ENCODE measurements at places on chromosomes 4 and X.

GRCh38 chr4:108119199-108119800 is 49.4 kb downstream of the LEF1 start:
- H3K4me1 ChIP-seq = peaks cover 3% of the 10 kb centered on the region
- H3K27ac ChIP-seq = no peak overlapping the region
- no peaks in the 10 kb centered on the region for H3K36me3 ChIP-seq
- no peaks in the 10 kb centered on the region for H3K27me3 ChIP-seq
- no peak overlapping the region for H3K4me3 ChIP-seq
- no peak for DNase-seq

DNA sequence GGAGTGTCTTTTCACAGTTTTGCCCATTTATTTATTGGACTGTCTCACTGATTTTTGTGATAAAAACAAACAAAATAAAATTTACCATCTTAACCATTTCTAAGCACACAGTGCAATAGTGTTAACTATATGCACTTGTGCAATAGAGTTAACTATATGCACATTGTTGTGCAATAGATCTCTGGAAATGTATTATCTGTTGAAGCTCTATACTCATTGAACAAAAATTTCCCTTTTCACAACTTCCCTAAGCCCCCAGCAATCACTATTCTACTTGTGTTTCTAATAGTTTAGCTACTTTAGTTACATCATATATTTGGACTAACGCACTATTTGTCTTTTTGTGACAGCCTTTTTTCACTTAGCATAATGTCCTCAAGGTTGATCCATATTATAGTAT is 59.7 kb upstream of the BEX4 start:
- H3K27me3 ChIP-seq = no peaks in the 10 kb centered on the region
- no peaks in the 10 kb centered on the region for H3K4me1 ChIP-seq
- no peaks in the 10 kb centered on the region for H3K36me3 ChIP-seq
- no peak overlapping the region for H3K27ac ChIP-seq
- DNase-seq = no peak

GRCh38 chr4:15378493-15378892 is 49.3 kb upstream of the C1QTNF7 start:
- H3K4me3 ChIP-seq = no peak overlapping the region
- DNase-seq = no peak

DNA sequence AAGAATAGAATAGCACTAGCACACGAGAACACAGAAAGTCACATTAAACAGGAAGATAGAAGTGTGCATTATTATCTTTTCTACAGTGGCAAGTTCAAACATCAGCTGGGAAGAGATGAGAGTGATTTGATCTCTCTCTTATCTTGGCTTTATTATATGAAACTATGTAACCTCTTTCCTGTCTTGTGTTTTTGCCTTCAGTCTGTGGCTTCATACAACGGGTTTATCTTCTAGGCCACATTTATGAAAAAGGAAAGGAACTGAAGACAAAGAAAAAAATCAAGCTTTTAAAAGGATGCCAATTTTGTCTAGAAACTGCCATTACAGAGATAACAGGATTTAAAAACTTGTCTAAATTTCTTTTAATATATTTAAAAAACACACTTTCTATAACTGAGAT is 983.6 kb downstream of the RPA4 start:
- no peak overlapping the region for H3K4me3 ChIP-seq
- no peak for DNase-seq
- no peaks in the 10 kb centered on the region for H3K36me3 ChIP-seq
- no peaks in the 10 kb centered on the region for H3K4me1 ChIP-seq
- H3K27me3 ChIP-seq = no peaks in the 10 kb centered on the region

- H3K27me3 ChIP-seq = no peaks in the 10 kb centered on the region
- no peak for DNase-seq
- no peak overlapping the region for H3K27ac ChIP-seq
Measured at GRCh38 chr4:66123831-66124413, 453.6 kb upstream of the EPHA5 start.

DNA sequence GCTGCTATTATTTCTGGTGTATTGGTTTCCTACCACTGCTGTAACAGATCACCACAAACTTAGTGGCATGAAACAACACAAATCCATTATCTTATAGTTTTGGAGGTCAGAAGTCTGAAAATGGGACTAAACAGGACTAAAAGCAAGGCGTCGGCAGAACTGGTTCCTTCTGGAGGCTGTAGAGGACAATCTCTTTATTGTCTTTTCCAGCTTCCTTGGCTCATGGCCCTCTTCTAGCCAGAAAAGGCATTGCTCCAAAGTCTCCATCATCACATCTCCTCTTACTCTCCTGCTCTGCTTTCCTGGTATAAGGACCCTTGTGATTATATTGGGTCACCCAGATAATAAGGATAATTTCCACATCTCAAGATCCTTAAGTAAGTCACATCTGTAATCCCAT is 121.9 kb downstream of the CLCN4 start:
- H3K27ac ChIP-seq = no peak overlapping the region
- H3K4me3 ChIP-seq = no peak overlapping the region
- no peak for DNase-seq
- H3K4me1 ChIP-seq = no peaks in the 10 kb centered on the region

DNA sequence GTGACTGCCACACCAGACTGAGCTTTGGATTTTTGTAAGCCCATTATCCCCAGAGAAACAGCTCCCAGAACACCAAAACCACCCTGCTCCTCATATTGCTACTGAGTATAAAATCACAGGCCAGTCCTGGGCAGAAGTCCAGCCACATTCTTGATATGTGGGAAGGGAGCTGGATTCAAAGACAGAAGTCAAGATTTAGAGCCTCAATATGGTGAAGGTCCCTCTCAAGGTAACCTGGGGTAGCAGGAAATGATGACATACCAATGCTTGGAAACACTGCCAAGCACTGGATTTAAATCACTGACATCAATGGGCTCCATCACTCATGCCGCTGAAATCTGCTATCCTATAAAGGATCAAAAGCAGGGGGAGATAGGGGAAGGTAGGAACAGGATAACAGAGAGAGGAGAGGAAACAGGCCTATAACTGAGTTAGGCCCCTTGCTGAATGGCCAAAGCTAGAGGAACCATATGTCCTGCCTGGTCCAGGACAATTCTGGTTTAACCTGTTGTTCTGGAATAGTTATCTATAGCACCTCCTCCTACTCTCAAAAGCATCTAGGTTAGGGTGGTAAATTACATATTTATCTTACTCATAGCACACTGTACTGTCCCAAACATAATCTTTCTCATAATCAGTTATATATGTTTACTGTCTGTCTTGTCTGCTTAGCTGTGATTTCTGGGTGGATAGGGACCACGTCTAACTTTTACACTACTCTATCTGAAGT is 83.7 kb upstream of the NHS start:
- H3K36me3 ChIP-seq = no peaks in the 10 kb centered on the region
- no peak for DNase-seq
- H3K4me3 ChIP-seq = no peak overlapping the region
- no peaks in the 10 kb centered on the region for H3K27me3 ChIP-seq
- H3K4me1 ChIP-seq = no peaks in the 10 kb centered on the region

- no peaks in the 10 kb centered on the region for H3K27me3 ChIP-seq
- DNase-seq = no peak
- no peaks in the 10 kb centered on the region for H3K36me3 ChIP-seq
- no peak overlapping the region for H3K4me3 ChIP-seq
- no peaks in the 10 kb centered on the region for H3K4me1 ChIP-seq
Measured at GRCh38 chr4:178480105-178480504, 1037.9 kb upstream of the AGA start.

DNA sequence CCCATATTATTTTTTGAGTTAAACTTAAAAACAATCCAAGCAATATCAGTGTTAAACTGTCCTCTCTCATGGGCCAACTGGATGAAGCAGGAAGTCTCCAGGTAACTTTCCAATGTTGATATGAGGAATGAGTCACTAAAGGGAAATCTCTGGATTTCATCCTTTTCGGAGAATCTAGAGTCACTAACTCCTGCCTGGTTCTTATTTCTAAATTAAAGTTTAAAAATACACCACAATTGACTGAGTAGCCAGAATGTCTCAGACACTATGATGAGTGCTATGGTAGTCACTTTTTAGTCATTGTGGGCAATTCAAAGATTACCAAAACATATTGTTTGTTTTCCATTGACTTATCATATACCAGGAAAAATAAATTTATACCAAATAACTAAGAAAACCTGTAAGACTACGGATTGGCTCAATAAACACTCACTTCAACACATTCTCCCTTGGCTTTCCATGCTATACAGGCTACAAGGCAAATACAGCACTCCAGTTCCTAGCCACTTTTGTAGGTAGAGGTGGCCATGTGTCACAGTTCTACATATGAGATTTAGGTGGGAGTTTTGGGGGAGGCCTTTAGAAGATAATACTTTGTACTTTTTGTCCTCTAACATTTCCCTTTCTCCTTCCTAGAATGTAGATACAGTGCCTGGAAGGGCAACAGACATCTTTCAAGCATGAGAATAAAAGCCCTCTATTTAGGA is 8.6 kb downstream of the SLC9B2 start:
- H3K27ac ChIP-seq = no peak overlapping the region
- H3K27me3 ChIP-seq = no peaks in the 10 kb centered on the region
- H3K36me3 ChIP-seq = no peaks in the 10 kb centered on the region
- no peaks in the 10 kb centered on the region for H3K4me1 ChIP-seq

- no peak overlapping the region for H3K27ac ChIP-seq
- peak; percentile 88 for DNase-seq
- no peaks in the 10 kb centered on the region for H3K36me3 ChIP-seq
- H3K27me3 ChIP-seq = peaks cover 4% of the 10 kb centered on the region
- H3K4me1 ChIP-seq = peaks cover 28% of the 10 kb centered on the region
Measured at GRCh38 chr4:57190601-57191481, 80.7 kb upstream of the IGFBP7 start.

- no peaks in the 10 kb centered on the region for H3K36me3 ChIP-seq
- H3K4me3 ChIP-seq = no peak overlapping the region
- no peak overlapping the region for H3K27ac ChIP-seq
- H3K4me1 ChIP-seq = peaks cover 4% of the 10 kb centered on the region
- no peak for DNase-seq
Measured at GRCh38 chr4:18869166-18869565, 847.6 kb upstream of the LCORL start.

DNA sequence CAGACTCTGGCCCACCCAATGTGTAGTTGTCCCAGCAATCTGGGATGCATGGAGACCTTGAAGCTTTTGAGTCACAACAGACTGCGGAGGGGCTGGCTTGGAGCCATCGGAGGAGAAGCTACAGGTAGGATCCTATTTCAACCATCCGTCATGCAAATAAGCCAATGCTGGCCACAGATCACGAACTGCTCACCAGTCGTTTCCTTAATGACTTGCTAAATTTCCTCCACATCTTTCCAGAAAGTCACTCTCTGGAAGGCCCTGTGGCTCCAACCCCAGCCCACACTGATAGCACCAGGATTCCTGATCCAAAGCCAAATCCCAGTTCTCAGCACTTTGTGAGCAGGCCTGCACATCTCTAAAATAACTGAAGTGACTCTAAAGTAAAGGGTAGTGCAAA is 321.3 kb downstream of the RAB28 start:
- H3K27ac ChIP-seq = no peak overlapping the region
- no peak for DNase-seq
- no peaks in the 10 kb centered on the region for H3K27me3 ChIP-seq
- H3K4me1 ChIP-seq = no peaks in the 10 kb centered on the region
- no peak overlapping the region for H3K4me3 ChIP-seq

- no peaks in the 10 kb centered on the region for H3K4me1 ChIP-seq
- no peak overlapping the region for H3K27ac ChIP-seq
- H3K27me3 ChIP-seq = no peaks in the 10 kb centered on the region
- no peaks in the 10 kb centered on the region for H3K36me3 ChIP-seq
Measured at GRCh38 chr4:171031338-171031737, 781.9 kb upstream of the GALNTL6 start.

- no peaks in the 10 kb centered on the region for H3K27me3 ChIP-seq
- DNase-seq = no peak
- no peaks in the 10 kb centered on the region for H3K4me1 ChIP-seq
- no peak overlapping the region for H3K27ac ChIP-seq
Measured at GRCh38 chr4:152063621-152064240, 302.9 kb upstream of the GATB start.

GRCh38 chr4:156738766-156739165 is 232.8 kb downstream of the PDGFC start:
- H3K36me3 ChIP-seq = no peaks in the 10 kb centered on the region
- no peak for DNase-seq
- H3K27me3 ChIP-seq = no peaks in the 10 kb centered on the region

GRCh38 chr4:165763640-165764039 is 109.4 kb upstream of the TLL1 start:
- DNase-seq = no peak
- no peaks in the 10 kb centered on the region for H3K4me1 ChIP-seq
- no peak overlapping the region for H3K27ac ChIP-seq
- no peaks in the 10 kb centered on the region for H3K36me3 ChIP-seq

DNA sequence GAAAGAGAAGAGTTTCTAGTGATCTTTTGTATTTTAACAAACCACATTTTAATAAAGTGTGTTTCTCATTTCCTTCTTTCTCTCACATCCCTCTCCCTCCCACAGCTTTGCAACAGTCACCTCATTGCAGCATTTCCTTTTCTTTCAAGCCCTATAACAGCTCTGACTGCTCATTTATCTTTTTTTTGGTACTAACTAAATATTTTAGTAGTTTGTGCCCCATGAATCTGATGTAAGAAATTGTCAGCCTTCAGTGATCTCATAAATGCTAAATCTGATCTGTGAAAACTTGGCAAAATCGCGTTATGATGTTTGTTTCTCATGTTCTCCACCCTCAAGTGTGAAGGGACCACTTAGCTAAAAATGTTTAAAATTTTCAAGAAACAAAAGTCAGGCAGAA is 258.5 kb upstream of the SLIT2 start:
- no peak overlapping the region for H3K4me3 ChIP-seq
- H3K36me3 ChIP-seq = no peaks in the 10 kb centered on the region
- no peaks in the 10 kb centered on the region for H3K27me3 ChIP-seq
- no peaks in the 10 kb centered on the region for H3K4me1 ChIP-seq

GRCh38 chr4:187204389-187204918 is 480.8 kb upstream of the FAT1 start:
- H3K4me3 ChIP-seq = no peak overlapping the region
- no peak overlapping the region for H3K27ac ChIP-seq
- no peaks in the 10 kb centered on the region for H3K4me1 ChIP-seq

GRCh38 chr4:149766135-149766534 is 49.5 kb downstream of the IQCM start:
- DNase-seq = no peak
- H3K27me3 ChIP-seq = no peaks in the 10 kb centered on the region
- H3K27ac ChIP-seq = no peak overlapping the region
- H3K4me3 ChIP-seq = no peak overlapping the region

- H3K4me1 ChIP-seq = peaks cover 3% of the 10 kb centered on the region
- H3K27me3 ChIP-seq = no peaks in the 10 kb centered on the region
- peaks cover 5% of the 10 kb centered on the region for H3K36me3 ChIP-seq
Measured at GRCh38 chrX:13764281-13764680, 29.7 kb downstream of the OFD1 start.

DNA sequence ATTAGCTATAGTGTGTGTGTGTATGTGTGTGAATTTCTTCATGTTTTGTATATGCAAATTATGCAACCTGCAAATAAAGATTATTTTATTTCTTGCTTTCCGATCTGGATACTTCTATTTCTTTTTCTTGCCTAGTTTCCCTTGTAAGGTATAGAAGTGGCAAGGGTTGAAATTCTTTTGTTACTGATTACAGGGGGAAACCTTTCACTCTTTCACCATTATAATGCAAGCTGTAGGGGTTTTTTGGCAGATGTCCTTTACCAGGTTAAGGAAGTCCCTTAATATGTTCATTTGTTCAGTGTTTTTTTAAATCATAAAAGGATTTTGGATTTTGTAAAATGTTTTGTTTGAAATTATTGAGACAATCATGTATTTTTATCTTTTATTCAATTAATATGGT is 44.3 kb upstream of the PDE5A start:
- no peak overlapping the region for H3K27ac ChIP-seq
- H3K27me3 ChIP-seq = no peaks in the 10 kb centered on the region
- no peaks in the 10 kb centered on the region for H3K4me1 ChIP-seq
- H3K36me3 ChIP-seq = no peaks in the 10 kb centered on the region

- peaks cover 10% of the 10 kb centered on the region for H3K36me3 ChIP-seq
- H3K27ac ChIP-seq = no peak overlapping the region
- no peaks in the 10 kb centered on the region for H3K27me3 ChIP-seq
Measured at GRCh38 chr4:87121341-87122065, 98.9 kb downstream of the KLHL8 start.
